Activated T-helper 1 cell treated with anti-CD3 and anti-CD28 coated beads, Interleukin-12 subunit alpha, Interleukin-12 subunit beta, Interleukin-2, Interleukin-4 antibody, amounts not matched to agents 30 ng/mL and 10 ng/mL and 1 ng/mL, durations not matched to agents 14 hours and 24 hours and 36 hours (primary cell): ENCODE measurements at places on chromosomes 16 and 17. TPM values are rescaled to one million over a fixed set of nuclear protein-coding genes. Genes with fewer than 3 reads are reported as not detected.
A peak's percentile ranks its signal among the peaks of the same experiment; 100 is the strongest.

GLTPD2 gene
- total RNA-seq = not detected in 2 replicates

BEAN1 gene
- not detected in 2 replicates for total RNA-seq

EIF3CL gene
- total RNA-seq = 139 and 192 TPM in 2 replicates

RAP1GAP2 gene
- total RNA-seq = 0.20 and 0.34 TPM in 2 replicates

CEP295NL gene
- total RNA-seq = not detected in 2 replicates

RARA gene
- 19.3 and 19.9 TPM in 2 replicates for total RNA-seq

PRDM7 gene
- not detected in 2 replicates for total RNA-seq

KRTAP9-4 gene
- total RNA-seq = not detected in 2 replicates

GAS2L2 gene
- 0.08 TPM in 1 of 2 replicates, not detected in the other for total RNA-seq

ABCC12 gene
- not detected in 2 replicates for total RNA-seq

TP53TG3B gene
- total RNA-seq = not detected in 2 replicates

GRCh38 chr17:31472137-31472536 lies 80.7 kb downstream of the RAB11FIP4 start:
- DNase-seq = no peak

DNA sequence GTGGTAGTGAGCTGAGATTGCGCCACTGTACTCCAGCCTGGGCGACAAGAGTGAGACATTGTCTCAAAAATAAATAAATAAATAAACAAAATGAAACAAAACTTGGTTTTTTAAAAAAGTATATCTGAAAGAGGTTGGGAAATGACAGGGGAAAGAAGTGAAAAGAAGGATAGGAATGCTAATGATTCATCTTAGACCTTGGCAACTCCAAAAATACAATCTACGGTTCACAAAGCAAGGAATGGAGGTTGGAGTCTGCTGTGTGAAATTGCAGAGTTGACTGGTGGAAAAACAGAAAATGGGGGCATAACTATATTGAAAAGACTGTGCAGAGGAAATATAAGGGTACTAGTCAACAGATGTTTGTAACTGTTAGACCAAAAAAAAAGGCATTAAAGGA lies 40.0 kb upstream of the CD300E start:
- no peak for DNase-seq

DNA sequence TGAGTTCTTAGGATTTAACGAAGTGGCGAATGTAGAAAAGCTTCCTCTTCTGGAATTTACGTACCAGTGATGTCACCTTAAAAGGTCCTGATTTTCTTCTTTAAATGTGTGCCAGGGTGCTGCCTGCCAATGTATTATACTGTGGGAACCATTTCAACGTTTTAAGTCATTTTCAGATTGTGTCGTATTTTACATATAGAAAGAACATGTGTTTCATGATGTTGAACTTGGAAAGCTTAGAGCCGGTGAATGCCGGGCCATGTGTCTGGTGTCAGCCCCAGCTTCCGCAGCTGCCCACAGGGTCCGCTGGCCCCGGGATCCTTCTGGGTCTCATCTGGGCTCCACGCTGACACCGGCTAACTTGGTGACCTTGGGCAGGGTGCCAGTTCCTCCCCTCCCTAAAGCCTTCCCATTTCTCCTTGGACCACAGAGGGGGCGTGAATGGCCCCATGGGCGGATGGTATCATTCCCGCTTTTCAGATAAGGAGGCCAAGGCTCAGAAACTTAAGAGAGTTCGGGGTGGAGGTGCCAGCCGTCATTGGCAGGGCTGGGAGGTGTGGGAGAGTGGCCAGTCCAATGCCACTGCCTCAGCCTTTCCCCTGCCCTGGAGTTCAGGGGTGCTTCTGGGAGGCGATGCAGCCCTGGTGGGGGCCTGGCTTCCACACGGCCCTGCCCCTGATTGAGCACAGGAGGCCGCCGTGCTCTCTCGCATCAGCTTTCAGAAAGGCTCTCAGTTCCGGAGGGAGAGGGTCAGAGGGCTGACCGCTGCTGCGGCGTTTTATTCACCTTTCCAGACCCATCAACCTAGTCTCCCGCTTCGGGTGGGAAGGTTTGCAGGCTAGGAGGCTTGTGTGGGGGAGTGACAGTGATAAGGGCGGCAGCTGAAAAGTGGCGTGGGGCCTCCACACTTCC lies 68.8 kb upstream of the CIBAR2 start:
- no peak for DNase-seq

GRCh38 chr16:22225060-22225459 lies 19.0 kb downstream of the EEF2K start:
- no peak for DNase-seq

GRCh38 chr17:57045868-57046704 lies 39.0 kb upstream of the AKAP1 start:
- peak; percentile 28 for DNase-seq

GRCh38 chr17:68512960-68513474 lies 787 bp downstream of the PRKAR1A start:
- peak; percentile 11 for DNase-seq

- DNase-seq = no peak
Measured at GRCh38 chr17:36506249-36506826, 19.9 kb downstream of the ZNHIT3 start.

- DNase-seq = no peak
Measured at GRCh38 chr17:61122326-61122913, 277.2 kb upstream of the TBX2 start.

DNA sequence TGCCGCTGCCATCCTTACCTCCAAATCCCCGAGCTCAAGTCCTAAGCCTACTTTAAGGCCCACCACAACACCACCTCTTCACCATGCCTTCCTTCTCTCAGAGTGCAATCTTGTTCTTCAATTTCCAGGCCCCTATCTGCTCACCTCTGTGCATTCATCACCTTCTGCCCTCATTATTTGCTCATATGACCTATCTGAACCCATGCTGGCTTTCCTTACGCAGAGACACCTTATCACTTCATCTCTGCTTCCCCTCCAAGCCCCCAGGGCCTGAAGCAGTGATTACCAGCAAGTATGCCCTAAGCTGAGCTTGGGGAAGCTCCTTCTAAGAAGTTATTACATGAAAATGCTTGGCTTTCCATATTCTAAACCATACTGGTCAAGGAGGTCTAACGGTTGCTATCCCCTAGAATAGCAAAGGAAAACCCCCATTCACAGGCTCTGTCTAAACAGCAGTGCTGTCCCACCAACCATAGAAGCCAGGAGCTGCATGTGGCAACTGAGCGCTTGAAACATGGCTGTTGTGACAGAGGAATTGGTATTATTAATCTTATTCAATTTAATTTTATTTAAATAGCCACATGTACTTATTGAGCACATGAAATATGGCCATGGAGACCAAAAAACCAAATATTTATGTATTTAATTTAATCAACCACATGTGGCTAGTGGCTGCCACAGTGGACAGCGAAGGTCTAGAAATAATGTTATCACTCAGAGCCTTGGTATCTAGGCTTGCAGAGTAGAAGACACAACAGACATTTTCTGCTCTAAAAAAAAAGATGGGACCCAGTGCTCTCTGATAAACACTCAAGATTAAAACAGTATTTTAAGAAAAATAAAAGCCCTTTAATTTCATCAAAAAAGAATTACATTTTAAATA lies 13.9 kb downstream of the USP7 start:
- no peak for DNase-seq

DNA sequence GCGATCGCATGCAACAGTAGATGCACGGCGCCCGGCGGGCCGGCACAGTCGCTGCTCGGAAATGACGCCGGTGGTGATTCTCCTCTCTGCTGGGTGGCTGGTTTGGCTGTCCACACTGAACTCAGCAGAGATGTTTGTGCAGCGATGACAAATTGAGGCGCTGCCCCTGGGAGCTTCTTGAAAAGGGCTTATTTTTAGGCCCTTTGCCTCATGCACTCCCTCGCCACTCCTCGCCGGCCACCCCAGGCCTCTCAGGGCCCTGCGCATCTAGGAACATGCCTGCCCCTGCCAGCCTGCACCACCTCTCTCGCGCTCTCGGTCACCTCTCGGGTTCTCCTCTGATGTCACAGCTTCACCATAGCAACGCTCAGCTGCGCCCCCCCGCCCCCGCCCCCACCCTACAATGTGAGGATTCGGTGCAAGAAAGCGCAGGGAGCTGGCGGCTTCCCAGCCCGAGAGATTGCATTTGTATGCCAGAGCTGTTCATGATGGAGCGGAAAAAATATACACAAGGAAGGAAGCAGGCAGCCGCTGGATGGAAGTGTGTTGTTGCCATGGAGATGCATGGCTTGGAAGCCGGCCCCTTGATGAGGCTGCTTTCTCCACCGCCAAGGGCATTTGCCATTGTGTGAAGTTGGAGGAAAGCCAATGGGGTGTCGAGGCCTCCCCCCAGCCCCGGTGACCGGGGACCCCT lies 81.3 kb upstream of the PLCG2 start:
- DNase-seq = no peak

DNA sequence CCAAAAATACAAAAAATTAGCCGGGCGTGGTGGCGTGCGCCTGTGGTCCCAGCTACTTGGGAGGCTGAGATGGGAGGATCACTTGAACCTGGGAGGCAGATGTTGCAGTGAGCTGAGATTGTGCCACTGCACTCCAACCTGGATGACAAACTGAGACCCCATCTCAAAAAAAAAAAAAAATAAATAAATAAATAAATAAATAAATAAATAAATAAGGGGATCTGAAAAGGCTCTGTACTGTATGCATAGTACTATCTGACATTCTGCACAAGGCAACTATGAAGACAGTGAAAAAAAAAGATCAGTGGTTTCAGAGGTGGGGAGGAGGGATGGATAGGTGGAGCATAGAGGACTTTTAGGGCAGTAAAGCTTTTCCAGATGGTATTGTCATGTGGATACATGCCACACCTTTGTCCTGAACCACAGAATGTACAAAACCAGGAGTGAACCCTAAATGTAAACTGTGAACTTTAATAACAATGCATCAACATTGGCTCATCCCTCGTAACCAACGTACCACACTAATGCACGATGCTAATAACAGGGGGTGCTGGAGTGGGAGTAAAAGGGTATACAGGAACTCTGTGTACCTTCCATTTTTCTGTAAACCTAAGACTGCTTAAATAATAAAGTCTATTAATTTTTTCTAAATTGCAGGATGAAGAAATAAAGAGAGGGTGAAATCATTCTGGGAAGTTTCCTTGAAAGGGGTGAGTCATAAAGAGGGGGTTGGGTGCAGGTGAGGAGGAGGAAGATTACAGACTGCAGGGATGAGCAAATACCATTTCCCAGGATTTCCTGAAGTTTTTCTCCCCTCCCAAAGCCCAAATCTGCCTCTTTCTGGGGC lies 155.8 kb upstream of the SDK2 start:
- DNase-seq = no peak

- DNase-seq = no peak
Measured at GRCh38 chr17:27417596-27418365, 38.5 kb upstream of the KSR1 start.

GRCh38 chr17:21511363-21512195 lies 135.4 kb downstream of the KCNJ12 start:
- peak; percentile 37 for DNase-seq

- no peak for DNase-seq
Measured at GRCh38 chr16:75086688-75087374, 29.7 kb downstream of the LDHD start.

DNA sequence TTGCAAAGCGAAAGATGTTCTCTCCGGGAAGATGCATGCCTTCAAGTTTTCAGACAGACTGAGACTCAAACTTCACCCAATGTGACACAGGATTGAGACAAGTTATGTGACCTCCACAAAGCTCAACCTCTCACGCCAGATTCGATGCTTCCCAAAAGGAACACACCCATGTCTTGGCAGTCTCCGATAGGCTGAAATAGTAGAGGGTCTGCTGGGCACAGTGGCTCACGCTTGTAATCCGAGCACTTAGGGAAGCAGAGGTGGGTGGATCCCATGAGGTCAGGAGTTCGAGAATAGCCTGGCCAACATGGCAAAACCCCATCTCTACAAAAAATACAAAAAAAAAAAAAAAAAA lies 22.1 kb downstream of the ZFHX3 start:
- no peak for DNase-seq

DNA sequence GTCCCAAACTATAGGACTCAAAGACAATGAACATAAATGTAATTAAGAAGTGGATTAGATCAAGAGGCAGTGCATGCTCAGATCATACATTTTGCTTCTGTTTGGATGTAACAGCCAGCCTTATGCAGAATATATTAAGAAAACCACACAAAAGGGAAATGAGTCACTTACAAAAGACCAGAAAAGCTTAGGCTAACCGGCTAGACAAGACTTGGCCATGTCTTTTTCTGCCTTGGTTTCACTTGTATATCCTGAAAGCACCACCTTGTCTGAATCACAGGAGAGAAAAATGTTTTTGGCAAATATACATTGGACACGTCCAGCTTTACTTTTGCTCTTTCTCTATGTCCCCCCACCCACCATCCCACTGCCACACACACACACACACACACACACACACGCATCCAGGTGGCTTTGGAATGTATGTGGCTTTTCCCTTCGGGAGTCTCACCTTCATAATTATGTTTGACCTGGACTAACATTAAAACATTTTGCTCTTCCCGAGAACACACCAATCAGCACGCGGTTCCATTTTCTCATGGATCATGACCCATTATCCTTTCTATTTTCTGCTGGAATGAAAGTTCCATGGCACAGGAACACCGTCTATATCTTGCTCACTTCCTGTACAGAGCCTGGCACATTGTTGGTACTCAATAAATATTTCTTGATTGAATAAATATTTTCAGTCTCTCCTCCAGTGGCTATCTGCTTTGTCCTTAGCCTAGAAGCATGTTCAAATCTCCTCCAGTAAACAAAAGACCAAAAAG lies 64.6 kb downstream of the CDK5R1 start:
- DNase-seq = no peak

GRCh38 chr17:61517843-61518606 lies 65.8 kb downstream of the TBX4 start:
- DNase-seq = no peak

DNA sequence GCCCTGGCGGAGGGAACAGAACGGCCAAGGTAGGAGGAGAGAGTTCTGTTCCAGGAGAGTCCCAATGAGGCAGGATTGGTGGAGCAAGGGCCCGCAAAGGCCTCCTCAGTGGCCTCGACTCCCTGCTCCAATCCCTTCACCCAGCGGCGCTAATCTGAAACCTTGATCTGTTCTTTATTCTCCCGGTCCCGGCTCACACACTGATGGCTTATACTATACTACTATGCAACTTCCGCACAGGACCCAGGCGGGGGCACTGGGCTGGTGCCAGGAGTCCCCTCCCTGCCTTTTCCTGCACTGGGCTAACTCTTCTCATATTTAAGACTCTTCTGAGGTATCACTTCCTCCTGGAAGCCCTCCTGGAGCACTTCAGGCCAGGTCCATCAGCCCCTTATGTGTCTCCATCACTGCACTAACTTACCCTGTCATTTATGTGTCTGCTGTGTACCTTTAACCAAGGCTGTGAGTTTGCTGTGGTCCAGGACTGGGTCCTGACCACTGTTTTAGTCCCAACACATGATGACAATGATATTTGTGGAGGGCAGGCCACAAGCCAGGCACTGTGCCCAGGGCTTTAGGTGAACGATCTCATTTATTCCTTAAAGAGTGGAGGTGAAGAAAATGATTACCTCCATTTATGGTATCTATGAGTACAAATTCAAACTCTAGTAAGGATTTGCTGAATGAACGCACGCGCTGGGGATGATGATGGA lies 6.8 kb downstream of the CCDC102A start:
- DNase-seq = no peak
